Activated effector memory CD4-positive, alpha-beta T cell treated with Interleukin-2 at 50 U/mL for 16 hours (primary cell): ENCODE measurements at places on chromosomes 4 and X.

DNA sequence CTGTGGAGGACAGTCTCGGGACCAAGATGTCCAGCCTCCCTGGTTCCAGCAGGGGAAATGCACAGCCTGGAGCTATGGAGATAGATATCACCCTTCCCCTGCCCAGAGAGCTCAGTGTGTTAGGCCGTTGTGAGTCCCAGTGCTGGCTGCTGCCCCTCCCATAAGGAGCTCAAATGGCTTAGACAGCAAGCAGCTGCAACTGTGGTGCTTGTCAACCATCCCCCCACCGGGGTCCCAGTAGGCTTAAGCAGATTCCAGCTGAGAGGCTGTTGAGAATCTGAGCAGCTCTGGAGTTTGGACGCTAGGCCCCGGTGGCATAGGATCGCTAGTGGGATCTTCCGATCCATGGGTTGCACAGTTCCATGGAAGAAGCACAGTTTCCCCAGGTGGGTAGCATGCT lies 181.8 kb upstream of the POF1B start:
- DNase-seq, result no peak

- no peak for DNase-seq
Observed at GRCh38 chr4:99293357-99293756, 2.6 kb upstream of the ADH1A start.

DNA sequence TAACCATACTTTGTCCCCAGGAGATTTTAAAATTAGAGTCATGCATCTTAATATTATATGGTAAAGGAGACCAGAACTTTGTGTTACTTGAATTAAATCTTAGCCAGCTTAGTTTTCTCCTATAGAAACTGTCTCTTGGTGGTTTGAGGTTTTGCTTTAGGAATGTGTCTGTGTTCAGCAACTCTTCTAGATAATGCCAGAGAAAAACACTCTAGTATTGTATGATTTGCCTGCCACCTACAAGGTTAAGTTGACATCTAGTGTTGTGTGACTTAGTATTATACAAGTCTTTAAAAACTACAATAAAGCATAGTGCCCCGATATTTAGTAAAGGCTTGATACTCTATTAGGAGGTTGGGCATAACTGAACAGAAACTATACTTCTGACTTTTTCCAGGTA lies 2.1 kb downstream of the UGT8 start:
- DNase-seq, result no peak

DNA sequence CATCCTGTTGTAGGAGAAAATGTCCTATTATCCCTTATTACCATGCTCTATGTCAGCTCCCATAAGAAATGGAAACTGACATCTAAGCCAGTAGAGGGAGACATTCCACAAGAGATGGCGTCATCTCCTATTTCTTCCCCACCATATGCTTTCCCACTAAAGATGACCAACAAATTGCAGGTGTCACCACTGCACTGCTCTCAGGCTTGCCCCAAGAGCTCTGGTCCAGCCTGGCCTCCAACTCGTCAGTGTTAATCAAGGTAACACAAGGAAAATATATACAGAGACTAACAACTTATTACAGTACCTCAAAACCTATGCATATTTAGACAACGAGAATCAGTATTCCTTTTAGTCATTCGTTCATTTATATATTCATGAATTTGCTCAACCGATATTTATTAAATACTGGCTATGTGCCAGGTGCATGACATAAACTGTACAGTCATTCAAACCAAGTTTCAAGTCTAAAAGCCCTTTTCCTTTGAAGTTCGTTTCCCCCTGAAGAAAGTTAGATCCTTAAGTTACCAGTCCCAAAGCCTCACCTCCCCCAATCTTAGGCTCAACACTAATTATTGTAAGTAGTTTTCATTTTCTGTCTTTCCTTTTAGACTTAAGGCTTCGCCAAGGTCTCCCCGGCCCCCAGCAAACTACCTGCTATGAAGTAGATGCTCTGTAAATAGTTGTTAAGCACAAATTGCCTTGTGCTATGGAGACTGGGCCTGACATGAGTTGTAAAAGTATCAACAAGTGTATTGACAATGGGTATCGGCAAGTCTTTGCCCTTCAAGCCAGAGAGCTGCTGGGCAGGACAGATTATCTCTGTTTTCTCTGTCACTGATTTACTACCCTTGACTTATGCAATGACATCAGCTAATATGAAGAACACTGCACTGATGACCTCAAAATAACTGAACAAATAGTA lies 3.1 kb upstream of the FGB start:
- no peak for DNase-seq

DNA sequence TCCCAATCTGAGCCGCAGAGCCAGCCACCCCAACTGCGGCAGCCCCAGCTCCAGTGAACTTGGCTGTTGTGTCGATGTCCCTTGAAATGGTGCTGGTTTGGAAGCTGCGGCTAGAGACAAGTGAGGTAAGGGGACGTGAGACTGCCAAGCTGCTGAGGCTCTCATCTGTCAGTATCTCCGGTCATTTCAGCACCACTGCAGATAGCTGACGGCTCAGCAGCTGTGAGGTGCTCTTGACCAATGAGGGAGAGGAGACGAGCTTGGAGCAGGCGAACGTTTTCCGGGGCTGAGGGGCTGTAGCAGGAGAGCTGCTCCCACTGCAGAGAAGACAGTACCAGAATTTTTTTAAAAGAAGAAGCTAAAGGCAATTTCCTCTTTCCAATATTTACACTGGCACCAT lies 175.5 kb upstream of the CASK start:
- no peak for DNase-seq

GRCh38 chr4:37665333-37666320 lies 20.5 kb downstream of the RELL1 start:
- no peak for DNase-seq

- no peak for DNase-seq
Observed at GRCh38 chr4:15021311-15021710, 19.0 kb downstream of the CPEB2 start.

DNA sequence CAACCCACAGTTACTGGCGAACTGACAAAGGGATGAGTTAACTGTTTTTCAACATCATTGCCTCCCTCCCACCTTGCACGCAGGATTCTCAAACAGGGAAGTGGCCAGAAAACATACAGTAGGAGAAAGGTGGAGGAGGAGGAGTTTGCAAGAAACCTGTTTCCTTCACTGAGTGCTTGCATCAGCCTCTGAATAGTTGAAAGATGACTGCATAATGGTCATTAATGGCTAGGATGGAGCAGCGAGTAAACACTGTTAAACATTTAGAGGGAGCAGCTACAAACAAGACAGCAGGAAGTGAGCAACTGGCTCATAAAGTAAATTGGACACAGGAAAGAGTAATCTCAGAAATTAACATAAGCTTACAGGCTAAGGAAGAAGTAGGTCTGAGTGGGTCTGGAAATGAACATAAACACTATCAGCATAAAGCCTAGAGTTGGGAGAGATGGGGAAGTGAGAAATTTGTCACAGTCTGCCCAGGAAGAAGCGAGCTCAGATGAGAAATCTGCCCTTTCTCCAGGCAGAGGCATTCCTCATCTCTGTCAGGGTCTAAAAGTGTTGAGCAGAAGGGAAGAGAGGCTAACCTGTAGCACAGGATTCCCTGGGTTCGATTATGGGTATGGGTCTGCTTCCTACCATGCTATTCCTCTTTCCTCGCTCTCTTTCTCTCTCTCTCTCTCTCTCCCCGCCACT lies 38.6 kb downstream of the TRPC5OS start:
- no peak for DNase-seq

DNA sequence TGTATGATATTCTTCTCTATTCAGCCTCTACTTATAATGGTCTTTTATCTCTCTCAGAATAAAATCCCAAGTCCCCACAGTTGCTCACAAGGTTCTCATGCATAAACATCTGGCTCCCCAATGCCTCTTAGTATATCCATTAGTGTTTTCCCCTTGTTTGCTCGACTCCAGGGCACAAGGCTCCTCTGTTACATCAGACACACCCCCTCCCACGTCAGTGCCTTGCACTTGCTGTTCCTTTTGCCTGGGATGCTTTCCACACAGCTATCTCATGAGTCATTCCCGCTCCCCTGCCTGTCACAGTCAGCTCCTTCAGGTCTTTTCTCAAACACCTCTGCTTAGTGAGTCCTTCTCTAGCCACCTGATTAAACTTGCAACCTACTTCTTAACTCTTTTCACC lies 260.2 kb downstream of the IL1RAPL1 start:
- no peak for DNase-seq

DNA sequence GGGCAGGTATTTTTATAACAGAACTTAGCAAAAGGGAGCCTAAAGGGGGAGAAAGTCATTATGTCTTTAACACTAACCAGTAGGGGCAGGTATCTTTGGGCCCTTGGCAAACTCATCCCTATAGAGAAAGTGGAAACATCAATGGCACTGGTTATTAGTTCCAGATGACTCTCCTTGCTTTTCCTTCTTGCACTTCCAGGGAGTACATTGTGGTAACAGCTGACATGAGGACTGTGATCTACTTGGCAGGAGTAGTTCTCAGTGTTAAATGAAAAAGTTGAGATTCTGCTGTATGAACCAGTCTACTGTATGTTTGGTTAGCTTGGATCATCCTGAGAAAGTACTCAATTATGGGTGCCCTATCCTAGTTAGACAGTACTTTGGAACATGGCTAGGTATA lies 93.6 kb downstream of the ATXN3L start:
- no peak for DNase-seq

DNA sequence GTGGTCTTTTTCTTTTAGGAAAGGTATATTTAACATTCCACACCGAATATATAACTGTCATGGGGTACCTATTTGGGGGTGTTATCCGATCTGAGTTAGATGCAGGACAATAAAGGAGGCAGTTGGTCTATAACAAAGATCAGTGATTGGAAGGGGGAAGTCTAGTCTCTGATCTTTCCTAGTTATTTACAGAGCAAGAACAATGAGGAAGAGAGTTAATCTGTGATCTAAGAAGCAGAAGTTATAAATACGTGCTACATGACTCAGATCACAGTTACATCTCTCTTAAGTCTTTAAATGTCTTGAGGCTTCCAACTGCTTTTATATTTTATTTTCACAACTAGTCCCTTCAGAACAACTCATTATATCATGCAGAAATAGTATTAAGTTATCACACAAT lies 33.2 kb upstream of the ARMCX4 start:
- no peak for DNase-seq

- no peak for DNase-seq
Observed at GRCh38 chrX:97060020-97060419, 176.3 kb downstream of the RPA4 start.

- DNase-seq, result no peak
Observed at GRCh38 chrX:75273483-75273882, 402 bp upstream of the UPRT start.

DNA sequence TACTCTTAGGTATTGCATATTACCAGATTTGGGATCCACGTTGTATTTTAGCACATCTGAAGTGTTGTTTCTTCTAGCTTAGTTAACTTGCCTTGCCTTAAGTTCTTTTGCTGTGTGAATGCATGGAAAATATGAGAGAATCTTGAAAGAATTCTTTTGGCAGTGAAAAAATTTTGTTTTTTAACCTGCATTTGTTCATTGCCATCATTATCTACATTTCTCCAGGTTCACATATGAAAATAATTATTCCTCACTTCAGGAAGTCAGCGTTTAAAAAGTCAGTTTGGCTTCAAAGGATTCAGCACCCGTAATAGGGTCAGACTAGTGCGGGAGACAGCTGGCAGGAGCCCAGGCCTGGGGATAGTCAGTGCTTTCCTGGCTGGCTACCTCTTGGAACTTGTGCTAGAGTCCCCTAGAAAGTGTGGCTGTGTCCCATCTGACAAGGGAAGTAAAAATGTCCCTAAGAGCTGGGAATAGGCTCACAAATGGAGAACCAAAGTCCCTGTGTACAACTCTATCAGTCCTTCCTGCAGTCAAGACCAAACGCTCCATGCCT lies 251.9 kb upstream of the KLF3 start:
- DNase-seq, result no peak

DNA sequence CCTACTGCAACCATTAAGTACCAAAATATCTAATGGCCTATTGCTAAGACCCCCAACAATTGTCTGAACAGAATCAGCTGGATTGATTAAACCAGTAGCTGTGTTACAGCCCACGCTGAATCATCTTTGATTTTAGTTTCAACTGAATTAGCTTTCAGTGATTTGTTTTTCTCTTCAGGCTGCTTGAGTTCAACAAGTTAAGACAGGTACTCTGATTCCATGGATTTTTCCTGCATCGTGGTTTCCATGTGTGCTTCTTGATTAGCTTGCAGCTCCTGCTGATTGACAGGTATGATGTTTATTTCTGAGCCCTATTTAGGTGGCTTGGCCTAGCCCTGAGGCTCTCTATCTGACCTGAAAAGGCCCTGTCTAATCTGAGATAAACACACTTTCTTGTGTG lies 91.3 kb downstream of the GUCY2F start:
- DNase-seq, result no peak

- DNase-seq, result no peak
Observed at GRCh38 chr4:27616166-27616565, 755.5 kb downstream of the STIM2 start.

DNA sequence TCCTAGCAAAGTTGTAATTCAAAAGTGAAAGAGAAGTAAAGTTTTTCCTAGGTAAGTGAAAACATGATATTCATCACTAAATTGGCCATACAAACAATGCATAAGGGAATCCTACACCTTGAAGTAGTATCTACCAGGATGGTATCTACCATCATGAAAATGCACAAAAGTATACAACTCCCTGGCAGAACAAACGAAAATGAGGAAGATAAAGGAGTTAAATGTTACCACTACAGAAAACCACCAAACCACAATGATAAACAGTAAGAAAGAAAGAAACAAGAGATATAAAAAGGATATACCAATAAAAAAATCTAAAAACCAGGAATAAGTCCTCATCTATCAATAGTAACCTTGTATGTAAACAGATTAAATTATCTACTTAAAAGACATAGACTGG lies 26.9 kb downstream of the GK2 start:
- DNase-seq, result no peak

GRCh38 chrX:30982467-30982866 lies 89.4 kb downstream of the FTHL17 start:
- no peak for DNase-seq

- DNase-seq, result no peak
Observed at GRCh38 chr4:176745902-176746301, 46.8 kb downstream of the VEGFC start.

GRCh38 chr4:174120446-174121295 lies 162.8 kb downstream of the FBXO8 start:
- no peak for DNase-seq

- no peak for DNase-seq
Observed at GRCh38 chr4:31084806-31085416, 364.7 kb downstream of the PCDH7 start.

- no peak for DNase-seq
Observed at GRCh38 chrX:150324919-150325318, 38.2 kb upstream of the MAMLD1 start.

- DNase-seq, result no peak
Observed at GRCh38 chrX:74431797-74432196, 10.5 kb downstream of the SLC16A2 start.

GRCh38 chr4:8846046-8846720 lies 25.5 kb downstream of the HMX1 start:
- DNase-seq, result no peak
